ENCODE measurements at places on chromosomes 11 and 22.

DNA sequence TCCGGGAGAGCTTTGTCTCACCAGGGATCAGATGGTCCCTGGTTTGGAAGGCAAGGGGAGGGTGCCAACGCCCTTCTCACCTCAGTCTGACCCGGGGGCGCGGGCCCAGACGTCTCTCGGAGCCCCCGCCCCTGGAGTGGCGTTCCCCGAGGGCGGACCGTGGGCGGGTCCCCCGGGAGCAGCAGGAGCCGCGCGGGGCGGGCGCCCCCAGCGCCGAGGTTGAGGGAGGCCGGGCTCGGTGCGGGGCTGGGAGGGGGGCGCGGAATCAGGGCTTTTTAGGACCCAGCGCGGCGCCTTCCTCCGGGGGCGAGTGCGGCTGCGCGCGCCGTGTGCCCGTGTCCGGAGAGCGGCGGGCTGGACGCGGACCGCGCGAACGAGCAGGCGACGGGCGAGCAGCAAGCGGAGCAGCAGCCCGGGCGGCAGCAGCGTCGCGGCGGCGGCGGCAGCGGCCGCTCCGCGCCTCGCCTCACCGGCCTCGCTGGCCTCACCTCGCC is at the start of gene KCNC1:
Gene KCNC1 (plus strand): TSS at position 364 of the 494 bp plus-strand sequence. CDS start 1,222 bp downstream, outside the sequence.
- no peak for DNase-seq

DNA sequence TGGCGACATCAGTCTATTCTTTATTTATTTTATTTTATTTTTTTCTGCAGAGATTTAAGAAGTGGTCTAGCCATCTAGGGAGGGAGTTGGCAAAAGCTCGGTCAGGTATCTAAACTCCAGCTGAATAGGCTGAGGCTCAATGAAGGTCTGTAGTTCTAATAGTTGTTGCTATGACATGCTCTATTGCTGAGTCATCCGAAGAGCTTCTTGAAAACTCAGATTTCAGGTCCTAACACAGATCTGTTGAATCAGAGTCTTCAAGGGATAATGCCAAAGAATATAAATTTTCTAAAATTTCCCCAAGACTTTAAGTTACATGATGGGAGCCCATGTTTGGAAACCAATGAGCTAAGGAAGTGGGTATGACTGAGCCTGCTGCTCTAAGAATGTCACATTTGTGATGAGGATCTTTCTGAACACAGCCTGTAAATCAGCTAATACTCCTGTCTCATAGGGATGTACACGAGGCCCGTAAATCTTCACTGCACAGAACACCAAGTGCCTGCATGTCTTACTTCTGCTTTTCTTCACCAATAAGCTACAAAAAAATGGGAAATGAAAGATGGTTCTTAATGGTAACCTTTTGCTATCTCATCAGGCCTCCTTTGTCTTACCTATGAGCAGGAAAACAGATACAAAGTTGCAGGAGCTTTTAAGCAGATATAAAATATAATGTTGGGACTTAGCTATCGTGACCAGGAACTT is 901.4 kb upstream of the API5 start:
- no peak for DNase-seq

GRCh38 chr11:40140560-40140959 is 1318.9 kb downstream of the LRRC4C start:
- no peak for DNase-seq

- DNase-seq, result no peak
These were observed 4.5 kb upstream of the GCAT start for GRCh38 chr22:37803195-37803638.

- no peak for DNase-seq
These were observed 51.1 kb downstream of the WNT7B start for GRCh38 chr22:45925811-45926351.

- DNase-seq, result no peak
These were observed 28.3 kb downstream of the SLC1A2 start for GRCh38 chr11:35390737-35391682.

DNA sequence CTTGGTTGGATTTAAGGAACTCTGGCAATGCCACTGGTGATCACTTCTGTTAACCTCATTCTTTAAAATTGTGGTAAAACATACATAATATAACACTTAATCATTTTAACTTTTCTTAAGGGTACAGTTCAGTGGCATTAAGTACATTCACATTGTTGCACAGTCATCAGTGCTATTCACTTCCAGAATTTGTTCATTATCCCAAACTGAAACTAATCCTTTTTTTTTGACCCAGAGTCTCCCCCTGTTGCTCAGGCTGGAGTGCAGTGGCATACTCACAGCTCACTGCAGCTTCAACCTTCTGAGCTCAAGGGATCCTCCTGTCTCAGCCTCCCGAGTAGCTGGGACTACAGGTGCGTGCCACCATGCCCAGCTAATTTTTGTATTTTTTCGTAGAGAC is 10.6 kb downstream of the ELF5 start:
- no peak for DNase-seq

DNA sequence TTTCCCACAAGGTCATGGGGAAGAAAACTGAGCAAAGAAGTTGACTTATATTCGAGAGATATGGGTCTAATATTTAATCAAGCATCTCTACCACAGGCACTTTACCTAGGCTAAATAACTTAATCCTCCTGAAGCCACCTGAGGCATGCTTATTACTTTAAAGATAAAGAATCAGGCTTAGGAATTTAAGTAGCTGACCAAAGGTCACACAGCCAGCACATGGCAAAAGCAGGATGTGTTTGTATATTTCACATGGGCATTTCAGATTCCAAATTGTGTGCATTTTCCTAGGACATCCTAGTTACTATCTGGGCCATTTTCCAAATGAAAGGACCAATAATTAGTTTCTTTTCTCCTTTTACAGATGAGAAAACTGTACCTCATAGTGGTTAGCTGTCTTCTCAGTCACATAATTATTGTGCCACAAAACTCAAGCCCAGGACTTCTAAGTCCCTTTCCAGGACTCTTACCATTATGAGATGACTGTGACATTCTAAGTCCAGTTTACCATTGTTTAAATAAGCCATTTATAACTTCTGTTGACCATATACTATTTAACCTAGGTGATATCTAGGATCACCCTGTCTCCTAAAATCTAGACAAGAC is 112.1 kb upstream of the ZC3H12C start:
- no peak for DNase-seq

GRCh38 chr11:31797190-31798056 is 13.7 kb downstream of the PAX6 start:
- no peak for DNase-seq

Data from RWPE2 (cell line).